MCF 10A (cell line): ENCODE measurements at places on chromosomes 11 and 22. TPM values are rescaled to one million over a fixed set of nuclear protein-coding genes. Genes with fewer than 3 reads are reported as not detected.

ENTHD1 gene
- total RNA-seq, result not detected in 2 replicates

SHANK3 gene
- total RNA-seq, result 1.2 and 1.9 TPM in 2 replicates

MLC1 gene
- not detected in 2 replicates for total RNA-seq

- H3K27ac ChIP-seq, result peak overlapping the region; percentile 50
- no peaks in the 10 kb centered on the region for H3K27me3 ChIP-seq
- DNase-seq, result no peak
- H3K4me1 ChIP-seq, result peaks cover 31% of the 10 kb centered on the region
- no peak overlapping the region for H3K4me3 ChIP-seq
These were observed 50.0 kb downstream of the MCHR1 start for GRCh38 chr22:40729284-40729683.

DNA sequence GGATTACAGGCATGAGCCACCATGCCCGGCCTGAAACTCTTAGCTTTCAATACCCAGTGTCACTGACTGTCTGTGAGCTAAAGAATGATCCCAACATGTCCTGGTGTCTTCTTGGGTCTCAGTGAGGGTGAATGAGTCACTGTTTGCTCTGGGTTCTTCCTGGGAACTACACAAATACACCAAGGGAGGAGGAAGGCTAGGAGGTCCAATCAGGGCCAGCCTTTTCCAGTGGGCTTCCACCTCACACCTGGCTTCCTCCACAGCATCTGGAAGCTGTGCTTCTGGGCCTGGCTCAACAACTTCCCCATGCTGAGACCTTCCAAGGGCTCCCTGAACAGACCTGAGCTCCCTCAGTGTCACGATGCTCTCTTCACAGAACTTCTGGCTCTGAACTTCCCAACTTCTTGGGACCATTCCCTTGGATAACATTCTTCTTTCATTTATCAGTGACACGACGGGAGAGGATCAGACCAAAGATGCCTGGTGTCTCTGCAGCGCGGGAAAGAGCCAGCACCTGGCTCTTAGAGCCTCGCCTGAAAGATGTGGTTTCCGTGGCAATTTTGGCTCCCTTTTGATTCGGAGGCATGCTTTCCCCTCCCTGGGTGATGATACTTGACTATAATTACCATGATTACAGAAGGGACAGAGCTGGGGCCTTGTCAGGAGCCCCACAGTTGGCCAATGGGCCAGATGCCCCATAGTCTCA lies 22.3 kb upstream of the CHRM4 start:
- H3K4me3 ChIP-seq, result no peak overlapping the region
- H3K27me3 ChIP-seq, result no peaks in the 10 kb centered on the region
- no peaks in the 10 kb centered on the region for H3K4me1 ChIP-seq
- peaks cover 18% of the 10 kb centered on the region for H3K36me3 ChIP-seq
- DNase-seq, result no peak
- H3K27ac ChIP-seq, result no peak overlapping the region

GRCh38 chr22:36405221-36405661 lies 17.5 kb upstream of the MYH9 start:
- H3K4me1 ChIP-seq, result peaks cover 22% of the 10 kb centered on the region
- no peaks in the 10 kb centered on the region for H3K36me3 ChIP-seq
- no peaks in the 10 kb centered on the region for H3K27me3 ChIP-seq
- no peak overlapping the region for H3K4me3 ChIP-seq
- no peak for DNase-seq
- H3K27ac ChIP-seq, result peak overlapping the region; percentile 13

GRCh38 chr11:70476669-70477068 lies 78.3 kb downstream of the CTTN start:
- no peaks in the 10 kb centered on the region for H3K27me3 ChIP-seq
- H3K4me1 ChIP-seq, result no peaks in the 10 kb centered on the region
- H3K36me3 ChIP-seq, result peaks cover under 1% of the 10 kb centered on the region
- no peak for DNase-seq
- H3K4me3 ChIP-seq, result no peak overlapping the region

GRCh38 chr11:57501953-57502352 lies 13.5 kb downstream of the SLC43A1 start:
- H3K4me3 ChIP-seq, result no peak overlapping the region
- DNase-seq, result no peak
- no peak overlapping the region for H3K27ac ChIP-seq
- H3K27me3 ChIP-seq, result no peaks in the 10 kb centered on the region
- H3K36me3 ChIP-seq, result no peaks in the 10 kb centered on the region
